ENCODE measurements at places on chromosomes 7 and 10.

- DNase-seq, result no peak
Measured at GRCh38 chr10:77085344-77085743, 552.3 kb downstream of the KCNMA1 start.

DNA sequence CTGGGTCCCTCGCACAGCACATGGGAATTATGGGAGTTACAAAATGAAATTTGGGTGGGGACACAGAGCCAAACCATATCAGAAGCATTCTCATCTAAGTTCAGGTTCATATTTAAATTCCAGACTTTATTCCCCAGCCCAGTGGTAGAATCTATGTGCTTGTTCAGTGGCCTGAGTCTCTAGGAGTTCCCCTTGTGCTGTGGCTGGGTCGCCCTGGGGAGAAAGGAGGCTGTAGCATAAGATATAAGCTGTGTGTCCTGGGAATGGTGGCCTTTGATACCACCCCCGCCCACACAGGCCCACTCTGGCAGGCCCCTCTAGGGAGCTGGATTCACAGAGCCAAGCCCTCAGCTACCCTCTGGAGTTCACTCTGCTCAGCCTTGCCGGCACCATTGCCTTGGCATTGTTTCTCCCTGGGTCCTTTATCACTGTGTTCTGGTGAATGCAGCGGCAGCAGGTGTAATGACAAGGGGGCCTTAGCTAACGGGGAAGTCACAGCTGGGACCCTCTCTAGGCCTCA is 64.2 kb downstream of the MINDY4 start:
- no peak for DNase-seq

DNA sequence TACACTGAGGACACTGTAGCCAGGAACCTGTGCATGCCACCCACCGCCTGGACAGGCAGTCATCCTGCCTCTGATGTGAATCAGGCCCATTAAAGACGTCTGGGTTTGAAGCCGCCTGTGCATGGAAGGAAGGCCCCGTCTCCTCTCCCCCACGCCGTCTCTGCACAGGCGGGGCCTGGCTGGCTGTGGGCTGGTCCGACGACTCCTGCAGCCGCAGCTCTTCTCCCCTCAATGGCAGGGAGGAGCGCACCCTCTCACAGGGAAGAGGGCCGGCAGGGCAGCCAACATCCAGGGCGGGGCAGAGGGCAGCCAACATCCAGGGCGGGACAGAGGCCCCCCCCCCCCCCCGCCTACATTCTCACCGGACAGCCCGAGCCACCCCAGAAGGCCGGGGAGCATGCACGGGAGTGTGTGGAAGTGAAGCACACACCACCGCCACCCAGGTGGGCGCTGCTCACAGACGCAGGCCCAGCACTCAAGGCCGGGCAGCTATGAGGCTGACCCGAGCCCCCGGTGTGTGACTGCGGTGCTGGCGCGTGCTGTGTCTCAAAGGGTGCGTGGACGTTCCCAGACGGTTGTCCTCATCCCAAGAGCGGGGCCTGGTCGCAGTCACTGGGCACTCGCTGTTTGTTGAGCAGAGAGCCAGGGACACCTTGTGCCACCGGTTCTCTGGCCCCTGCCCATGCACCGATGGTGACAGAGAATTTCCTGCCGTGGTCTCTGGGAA is 19.1 kb downstream of the DPYSL4 start:
- DNase-seq, result no peak

DNA sequence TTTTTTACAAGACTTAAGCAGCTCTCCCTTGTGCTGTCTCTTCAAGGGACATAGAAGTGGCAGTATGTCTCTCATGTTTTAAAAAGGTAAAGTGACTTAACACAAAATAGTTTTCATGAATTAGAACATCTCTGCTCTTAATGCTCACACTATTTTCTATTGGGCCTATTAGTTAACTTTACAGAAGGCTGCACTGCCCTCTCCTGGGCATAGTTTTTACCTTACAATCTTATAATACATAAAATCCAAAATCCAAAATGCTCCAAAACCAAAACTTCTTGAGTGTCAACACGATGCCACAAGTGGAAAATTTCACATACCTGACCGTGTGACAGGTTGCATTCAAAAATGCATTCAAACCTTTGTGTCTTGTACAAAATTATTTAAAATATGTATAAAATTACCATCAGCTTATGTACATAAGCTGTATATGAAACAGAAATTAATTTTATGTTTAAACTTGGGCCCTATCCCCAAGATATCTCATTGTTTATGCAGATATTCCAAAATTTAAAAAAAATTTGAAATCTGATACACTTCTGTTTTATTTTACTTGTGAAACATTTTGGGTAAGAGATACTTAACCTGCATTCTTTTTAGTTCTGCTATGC is 25.8 kb downstream of the TES start:
- peak; percentile 60 for DNase-seq

- no peak for DNase-seq
Measured at GRCh38 chr7:87878208-87878735, 2.0 kb downstream of the DBF4 start.

DNA sequence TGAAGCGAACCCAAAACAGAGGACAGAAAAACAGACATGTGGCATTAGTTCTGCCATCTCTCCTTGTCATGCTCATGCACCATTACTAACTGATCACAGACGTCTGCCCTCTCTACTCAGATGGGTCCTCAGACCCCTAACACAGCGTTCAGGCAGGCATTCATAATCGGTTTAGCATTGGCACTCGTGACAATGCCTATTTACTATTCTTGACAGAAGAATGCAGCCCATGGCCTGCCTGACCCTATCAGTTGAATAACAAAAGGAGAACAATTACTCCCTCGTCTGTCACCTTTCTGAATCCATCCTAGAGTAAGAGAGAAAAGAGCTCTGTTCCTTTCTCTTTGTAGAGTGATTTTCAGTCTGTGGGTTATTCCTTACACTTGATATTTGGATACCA is 194.6 kb upstream of the PHYHIPL start:
- DNase-seq, result no peak

- DNase-seq, result no peak
Measured at GRCh38 chr7:21426286-21427181, 1.3 kb upstream of the SP4 start.

- no peak for DNase-seq
Measured at GRCh38 chr7:31890198-31890597, 180.0 kb downstream of the PDE1C start.

GRCh38 chr10:22754296-22754695 is 39.9 kb upstream of the PIP4K2A start:
- DNase-seq, result no peak

- DNase-seq, result no peak
Measured at GRCh38 chr10:85222300-85222699, 893.9 kb downstream of the CCSER2 start.

DNA sequence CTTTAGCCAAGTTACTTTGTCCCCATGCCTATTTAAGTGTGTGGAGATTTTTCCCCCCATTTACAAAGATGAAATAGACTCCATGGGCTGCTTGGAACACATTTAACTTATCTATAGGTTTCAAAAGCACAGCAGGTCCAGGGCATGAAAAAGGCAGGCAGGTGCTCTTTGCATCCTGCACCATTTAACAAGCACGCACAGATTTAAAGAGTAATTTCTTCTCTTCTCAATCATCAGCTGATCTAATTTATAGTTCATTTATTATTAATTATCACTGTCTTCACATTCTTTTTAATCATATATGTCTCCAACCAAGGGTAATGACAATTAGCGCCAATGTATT is 156.8 kb downstream of the CACNA2D1 start:
- no peak for DNase-seq

DNA sequence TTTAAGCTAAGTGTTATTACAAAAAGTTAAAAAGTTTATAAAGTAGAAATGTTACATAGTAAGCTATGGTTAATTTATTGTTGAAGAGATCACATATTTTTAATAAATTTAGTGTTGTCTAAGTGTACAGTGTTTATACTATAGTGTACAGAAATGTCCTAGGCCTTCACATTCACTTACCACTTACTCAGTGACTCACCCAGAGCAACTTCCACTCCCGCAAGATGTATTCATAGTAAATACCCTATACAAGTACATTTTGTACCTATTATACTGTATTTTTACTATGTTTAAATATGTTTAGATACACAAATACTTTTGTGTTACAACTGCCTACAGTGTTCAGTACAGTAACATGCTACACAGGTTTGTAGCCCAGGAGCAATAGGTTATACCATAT is 69.2 kb downstream of the DNAJC1 start:
- no peak for DNase-seq

- DNase-seq, result no peak
Measured at GRCh38 chr7:25897261-25897782, 254.7 kb upstream of the NFE2L3 start.

GRCh38 chr7:77479536-77480088 is 57.5 kb upstream of the PTPN12 start:
- DNase-seq, result peak; percentile 33

DNA sequence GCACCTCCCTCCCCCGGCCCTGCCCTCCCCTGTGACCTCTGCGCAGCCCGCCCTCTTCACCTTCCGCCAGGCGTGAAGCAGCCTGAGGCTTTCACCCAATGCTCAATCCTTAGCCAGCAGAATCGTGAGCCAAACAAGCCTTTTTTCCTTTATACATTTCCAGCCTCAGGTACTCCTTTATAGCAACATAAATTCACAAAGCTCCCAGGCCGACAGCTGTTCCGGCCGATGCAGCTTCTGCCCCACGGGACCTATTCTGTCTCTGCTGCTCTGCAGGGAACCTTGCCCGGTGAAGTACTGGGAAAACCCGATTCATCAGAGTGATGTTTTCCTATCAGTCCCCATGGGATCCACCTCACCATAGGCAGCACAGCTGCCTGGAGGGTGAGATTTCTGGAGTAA is 87.4 kb downstream of the CHST15 start:
- no peak for DNase-seq

GRCh38 chr7:81330108-81330507 is 411.3 kb upstream of the SEMA3C start:
- DNase-seq, result no peak

- peak; percentile 50 for DNase-seq
Measured at GRCh38 chr7:137930581-137930980, 71.3 kb downstream of the CREB3L2 start.

DNA sequence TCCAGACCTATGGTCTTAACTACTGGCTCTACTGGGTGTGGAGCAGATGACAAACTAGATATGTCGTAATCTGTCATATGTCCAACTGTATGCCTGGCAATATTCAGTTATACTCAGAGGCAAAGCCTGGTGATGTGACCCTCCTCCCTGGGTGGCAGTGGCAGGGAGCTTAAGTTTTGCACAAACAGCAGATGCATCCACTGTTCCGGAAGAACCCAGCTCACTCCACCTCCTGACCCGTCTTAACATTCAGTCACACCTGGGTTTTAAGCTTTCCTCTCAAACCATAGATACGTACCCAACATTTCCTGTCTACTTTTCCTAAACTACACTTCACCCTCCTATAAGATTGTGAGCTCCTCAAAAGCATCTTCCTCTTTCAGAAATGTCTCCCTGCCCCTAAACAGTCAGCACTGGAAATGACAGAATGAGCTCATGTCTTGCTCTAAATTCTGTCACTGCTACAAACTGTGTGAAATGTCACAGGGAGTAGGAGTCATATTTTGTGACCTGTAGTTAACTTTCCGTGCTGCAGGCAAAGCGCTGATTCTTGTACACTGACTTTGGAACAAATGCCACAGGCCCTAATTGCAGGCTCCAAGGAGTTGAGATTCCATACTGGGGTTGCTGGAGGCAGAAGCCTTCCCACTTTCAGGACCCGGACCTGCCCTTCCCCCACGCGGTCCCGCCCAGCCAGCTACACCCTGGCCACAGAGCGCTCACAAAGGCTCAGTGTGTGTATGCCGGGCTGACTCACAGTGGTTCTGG is 23.9 kb downstream of the SCD start:
- DNase-seq, result peak; percentile 86

GRCh38 chr10:133159950-133160825 is at the start of gene KNDC1:
Gene KNDC1 (plus strand): TSS chr10:133160219. CDS start chr10:133160468, 249 bp downstream.
- peak; percentile 80 for DNase-seq

DNA sequence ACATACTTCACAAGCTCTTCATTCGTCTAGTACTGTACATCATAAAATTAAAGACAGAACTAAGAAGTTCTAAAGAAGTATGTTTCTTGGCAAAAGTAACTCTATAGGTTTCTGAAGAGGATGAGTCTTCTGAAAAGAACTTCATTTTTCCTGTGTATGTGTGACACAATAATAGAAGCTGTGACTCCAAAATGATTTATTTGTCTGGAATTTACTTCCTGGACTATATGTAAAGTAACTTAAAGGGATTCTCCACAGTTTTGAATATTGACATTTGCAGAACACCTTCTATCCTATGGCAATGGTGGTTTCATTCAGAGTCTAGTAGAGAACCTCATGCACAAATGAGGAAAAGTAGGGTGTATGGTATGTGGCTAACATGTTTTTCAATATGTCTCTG is 19.8 kb upstream of the CLDN12 start:
- DNase-seq, result no peak

DNA sequence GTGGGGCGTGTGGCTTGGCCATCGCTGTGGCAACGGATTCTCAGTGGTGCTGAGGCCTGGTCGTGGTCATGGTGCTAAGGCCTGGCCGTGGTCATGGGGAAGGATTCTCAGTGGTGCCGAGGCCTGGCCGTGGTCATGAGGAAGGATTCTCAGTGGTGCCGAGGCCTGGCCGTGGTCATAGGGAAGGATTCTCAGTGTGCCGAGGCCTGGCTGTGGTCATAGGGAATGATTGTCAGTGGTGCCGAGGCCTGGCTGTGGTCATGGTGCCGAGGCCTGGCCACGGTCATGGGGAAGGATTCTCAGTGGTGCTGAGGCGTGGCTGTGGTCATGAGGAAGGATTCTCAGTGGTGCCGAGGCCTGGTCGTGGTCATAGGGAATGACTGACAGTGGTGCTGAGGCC is 327.9 kb downstream of the ADARB2 start:
- no peak for DNase-seq

DNA sequence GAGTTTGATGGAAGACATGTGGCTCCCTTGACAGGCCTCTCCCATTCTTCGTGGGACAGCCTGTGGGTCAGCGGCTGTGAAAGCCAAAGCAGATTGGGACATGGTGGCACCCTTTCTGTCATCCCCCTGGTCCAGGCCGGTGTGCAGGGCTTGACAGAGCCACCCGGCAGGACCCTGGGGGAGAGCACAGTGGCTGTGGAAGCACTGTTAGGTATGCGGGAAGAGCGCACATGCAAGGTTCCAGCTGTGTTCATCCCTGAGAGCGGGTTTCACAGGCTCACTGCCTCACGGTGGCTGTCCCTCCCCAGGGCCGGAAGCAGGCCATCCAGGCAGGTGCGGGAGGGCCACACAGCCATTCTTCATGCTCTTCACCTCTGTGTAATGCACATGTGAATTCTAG is 29.8 kb downstream of the SHH start:
- no peak for DNase-seq

DNA sequence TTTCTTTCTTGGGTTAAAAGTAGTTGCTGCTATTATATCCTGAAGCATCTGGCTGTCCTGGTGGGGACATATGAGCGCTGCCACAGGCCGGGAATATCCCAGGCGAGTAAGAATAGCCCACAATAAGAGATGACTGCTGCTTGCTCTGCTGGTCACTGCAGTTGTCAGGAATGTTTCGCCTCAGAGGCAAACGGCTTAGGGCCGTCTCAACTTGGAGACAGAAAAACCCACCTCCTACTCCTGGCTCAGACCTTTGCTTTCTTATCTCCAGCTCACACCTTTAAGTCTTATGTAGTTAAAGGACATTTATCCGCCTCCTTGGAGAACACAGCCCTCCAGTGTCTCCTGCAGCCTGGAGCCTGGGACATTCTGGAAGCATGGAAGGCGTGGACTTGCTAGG is at the start of gene GJD4:
Gene GJD4 (plus strand): TSS at position 151 of the 400 bp plus-strand sequence. CDS start 227 bp downstream, at position 378.
- no peak for DNase-seq

GRCh38 chr10:49323896-49324270 is 24.9 kb downstream of the C10orf71 start:
- DNase-seq, result no peak

- DNase-seq, result no peak
Measured at GRCh38 chr7:27688056-27688455, 25.4 kb upstream of the HIBADH start.

Measured in A549 (cell line).